ENCODE measurements at places on chromosomes 2 and 18.

GRCh38 chr2:12504443-12504842 is 212.3 kb upstream of the TRIB2 start:
- peak; percentile 38 for DNase-seq

DNA sequence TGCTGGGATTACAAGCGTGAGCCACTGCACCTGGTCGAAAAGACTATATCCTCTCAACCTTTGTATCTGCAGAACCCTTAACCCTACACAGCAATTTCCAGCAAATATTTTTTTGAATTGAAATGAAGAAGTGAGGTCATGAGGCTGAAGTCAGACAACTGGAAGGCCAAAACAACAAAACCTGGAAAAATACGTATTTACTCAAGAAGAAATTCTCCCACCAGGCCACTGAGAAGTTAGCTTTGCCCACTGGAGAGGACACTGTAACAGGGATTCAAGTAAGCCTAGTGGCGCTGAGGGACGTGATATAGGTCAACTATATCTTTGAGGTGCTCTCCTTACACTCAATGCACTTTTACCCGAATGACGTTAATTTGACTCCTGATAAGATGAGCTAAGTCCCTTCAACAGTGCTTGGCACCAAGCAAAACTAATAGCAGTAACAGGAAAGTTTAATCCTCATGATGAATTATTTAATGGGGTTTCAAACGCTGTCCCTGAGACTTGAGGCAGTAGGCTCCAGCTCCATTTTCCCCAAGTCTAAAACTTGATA is 1.9 kb downstream of the HDLBP start:
- no peak for DNase-seq

DNA sequence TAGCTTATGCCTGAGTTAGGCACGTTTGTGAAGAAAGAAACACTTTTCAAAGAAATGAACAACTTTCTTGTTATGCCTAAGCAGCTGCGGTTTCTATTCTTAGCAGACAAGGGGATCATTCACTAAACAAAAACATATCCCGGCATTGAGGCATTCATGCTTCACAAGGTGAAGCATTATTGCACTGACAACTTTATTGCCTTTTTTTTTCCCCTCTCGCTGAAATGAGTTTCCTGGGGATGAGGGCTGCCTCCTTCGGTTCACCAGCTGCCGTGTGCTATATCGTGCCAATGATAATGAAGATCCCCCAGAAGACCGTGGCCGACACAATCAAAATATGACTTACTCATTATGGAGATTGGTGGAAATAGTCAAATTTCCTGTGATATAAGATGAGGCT is 288.2 kb upstream of the ST6GAL2 start:
- DNase-seq = no peak

GRCh38 chr2:11703700-11704099 is 33.7 kb upstream of the NTSR2 start:
- no peak for DNase-seq

GRCh38 chr2:111236025-111236424 is 115.3 kb downstream of the BCL2L11 start:
- no peak for DNase-seq

GRCh38 chr18:35060122-35060815 is 19.1 kb downstream of the MAPRE2 start:
- no peak for DNase-seq

- DNase-seq = no peak
These were observed 40.7 kb downstream of the CDC42EP3 start for GRCh38 chr2:37630776-37631175.

- DNase-seq = no peak
These were observed 131.7 kb downstream of the LYPD6B start for GRCh38 chr2:149170156-149170555.

- no peak for DNase-seq
These were observed 458.4 kb downstream of the THSD7B start for GRCh38 chr2:137223722-137224121.

- DNase-seq = no peak
These were observed 88.5 kb downstream of the MRPS9 start for GRCh38 chr2:105126336-105126735.

GRCh38 chr18:7855028-7855427 is 287.9 kb downstream of the PTPRM start:
- DNase-seq = no peak

GRCh38 chr2:235311044-235311443 is 182.8 kb upstream of the AGAP1 start:
- DNase-seq = no peak

DNA sequence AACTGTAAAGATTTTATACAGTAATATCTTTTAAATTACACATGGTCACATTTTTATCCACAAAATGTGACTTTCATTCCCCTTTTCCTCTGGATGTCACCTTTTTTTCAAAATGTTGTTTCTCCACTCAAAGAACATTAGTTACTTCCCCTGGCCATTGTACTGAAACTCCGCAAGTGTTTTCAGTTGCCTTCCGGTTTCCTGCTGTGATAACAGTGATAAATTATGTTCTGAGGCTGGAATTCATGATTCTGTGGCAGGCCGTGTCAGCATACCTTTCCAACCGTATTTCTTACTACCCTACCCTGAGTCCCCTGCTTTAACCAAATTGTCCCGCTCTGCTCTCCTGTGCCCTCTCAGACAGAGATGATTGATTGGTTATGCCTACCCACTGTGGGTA is 53.5 kb downstream of the MGAT5 start:
- DNase-seq = no peak

- no peak for DNase-seq
These were observed 254.4 kb downstream of the KCNE4 start for GRCh38 chr2:223306371-223306770.

- DNase-seq = no peak
These were observed 2.5 kb downstream of the CD8A start for GRCh38 chr2:86788165-86788564.

DNA sequence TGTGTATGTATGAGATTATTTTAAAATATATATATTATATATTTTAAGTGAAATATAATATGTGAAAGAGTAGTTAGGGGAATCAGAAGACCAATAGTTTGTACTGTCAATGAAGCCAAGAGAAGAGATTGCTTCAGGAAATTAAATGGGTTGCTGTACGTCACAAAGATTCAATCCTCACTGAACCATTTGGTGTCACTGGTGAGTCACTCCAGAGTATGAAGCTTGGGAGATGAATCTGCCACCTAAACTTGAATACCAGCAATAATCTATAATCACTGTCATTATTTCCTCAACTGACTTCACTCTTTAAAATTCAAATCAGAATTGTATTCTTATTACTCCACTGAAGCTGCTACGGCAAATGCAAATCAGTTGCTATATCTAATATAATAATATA is 41.9 kb upstream of the SCN9A start:
- DNase-seq = no peak

DNA sequence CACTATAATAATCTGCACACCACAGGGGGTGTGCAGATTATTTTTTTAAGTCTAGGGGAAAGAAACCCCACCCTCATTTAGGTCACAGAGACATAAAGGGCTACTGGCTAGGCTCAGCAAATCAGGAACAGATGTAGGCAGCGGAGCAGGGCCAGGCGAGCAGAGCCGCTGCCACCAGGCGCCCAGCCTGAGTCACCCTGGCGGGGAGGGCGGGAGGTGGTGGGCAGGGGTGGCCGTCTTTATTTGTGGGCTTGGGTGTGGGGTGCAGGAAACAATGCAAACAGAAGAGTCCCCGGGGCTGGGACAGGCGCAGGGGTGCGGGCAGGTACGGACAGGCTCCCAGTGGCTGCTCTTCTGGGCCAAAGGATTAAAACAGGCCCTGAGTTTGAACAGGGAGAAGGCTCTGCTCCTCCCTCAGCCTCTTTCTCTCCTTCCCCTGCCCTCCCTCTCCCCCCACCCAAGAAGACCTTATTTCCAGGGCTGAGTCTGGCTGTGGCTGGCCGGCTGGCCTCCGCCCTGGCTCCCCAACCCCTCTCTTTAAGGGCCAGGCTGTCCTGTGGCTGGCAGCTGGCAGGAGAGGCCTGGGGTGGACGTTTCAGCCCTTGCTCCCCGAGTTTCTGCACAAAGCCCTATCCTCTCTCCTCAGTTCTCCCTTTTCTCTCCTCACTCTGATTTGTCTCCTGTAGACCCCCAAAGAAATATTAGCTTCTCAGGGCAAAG is 142.9 kb upstream of the SMAD2 start:
- no peak for DNase-seq

DNA sequence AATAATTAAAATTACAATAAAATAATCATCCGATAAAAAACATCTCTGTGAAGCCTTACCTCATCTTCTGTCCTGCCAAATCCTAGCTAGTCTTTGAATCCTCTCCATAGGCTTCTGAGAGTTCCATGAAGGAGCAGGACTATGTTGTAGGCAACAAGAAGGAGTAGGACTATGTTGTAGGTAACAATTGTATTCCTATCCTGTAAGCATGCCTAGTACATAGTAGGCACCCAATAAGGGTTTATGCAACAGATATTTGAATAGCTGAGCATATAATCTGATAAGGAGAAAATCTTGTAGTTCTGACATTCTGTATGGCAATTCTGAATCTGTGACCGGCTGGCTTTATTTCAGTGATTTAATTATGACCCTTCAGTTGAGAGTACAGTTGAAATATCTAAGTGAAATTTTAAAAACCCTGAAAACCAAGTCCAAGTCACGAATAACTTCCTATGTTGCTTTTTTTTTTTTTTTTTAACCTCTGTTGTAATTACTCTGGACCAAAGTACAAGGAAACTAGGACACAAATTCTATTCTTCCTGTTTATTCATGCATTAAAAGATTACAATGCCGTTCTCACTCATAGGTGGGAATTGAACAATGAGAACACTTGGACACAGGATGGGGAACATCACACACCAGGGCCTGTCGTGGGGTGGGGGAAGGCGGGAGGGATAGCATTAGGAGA is 27.8 kb downstream of the VWA3B start:
- DNase-seq = no peak

DNA sequence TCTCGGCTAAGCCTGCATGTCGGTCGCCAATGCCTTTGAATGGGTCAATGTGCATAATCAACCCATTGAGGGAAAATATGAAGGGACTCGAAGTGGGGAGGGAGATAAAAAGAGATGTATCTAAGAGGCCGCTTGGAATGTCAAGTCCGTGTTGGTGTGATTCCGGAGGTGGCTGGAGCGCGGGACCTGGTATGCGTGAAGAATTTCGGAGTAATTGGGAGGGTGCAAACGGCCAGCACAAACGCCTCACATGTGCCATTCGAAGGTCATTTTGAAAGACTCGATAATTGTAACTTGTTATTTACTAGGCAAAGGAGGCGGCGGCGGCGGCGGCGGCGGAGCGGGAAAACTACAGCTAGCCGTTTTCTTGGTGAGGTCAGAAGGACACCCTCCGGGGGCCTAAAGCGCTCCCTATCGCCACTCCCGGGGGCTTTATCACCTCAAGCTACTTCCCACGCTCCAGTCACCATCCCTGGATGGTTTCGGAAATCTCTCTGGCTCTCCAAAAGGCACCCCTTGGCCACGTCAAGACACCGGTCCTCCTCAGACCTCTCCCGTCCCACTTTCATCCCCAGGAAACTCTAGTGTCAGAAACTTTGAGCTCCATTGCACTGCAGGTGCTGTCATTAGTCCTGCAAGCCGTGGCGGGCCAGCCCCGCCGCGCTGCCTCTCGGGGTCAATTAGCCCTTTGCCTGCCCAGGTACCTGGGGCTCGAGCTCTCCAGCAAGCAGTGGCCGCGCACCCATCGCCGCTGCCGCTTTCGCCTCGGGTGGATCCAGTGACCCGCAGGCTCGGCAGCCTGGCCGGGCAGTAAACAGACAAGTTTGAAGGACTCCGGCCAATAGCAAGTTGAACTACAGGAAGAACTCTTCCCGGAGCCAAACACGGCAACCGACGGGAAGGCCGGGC is 1.5 kb downstream of the ERBB4 start:
- DNase-seq = no peak

- no peak for DNase-seq
These were observed 39.1 kb downstream of the SH3RF3 start for GRCh38 chr2:109168086-109168485.

- DNase-seq = no peak
These were observed 27.1 kb upstream of the ICOS start for GRCh38 chr2:203909261-203909967.

DNA sequence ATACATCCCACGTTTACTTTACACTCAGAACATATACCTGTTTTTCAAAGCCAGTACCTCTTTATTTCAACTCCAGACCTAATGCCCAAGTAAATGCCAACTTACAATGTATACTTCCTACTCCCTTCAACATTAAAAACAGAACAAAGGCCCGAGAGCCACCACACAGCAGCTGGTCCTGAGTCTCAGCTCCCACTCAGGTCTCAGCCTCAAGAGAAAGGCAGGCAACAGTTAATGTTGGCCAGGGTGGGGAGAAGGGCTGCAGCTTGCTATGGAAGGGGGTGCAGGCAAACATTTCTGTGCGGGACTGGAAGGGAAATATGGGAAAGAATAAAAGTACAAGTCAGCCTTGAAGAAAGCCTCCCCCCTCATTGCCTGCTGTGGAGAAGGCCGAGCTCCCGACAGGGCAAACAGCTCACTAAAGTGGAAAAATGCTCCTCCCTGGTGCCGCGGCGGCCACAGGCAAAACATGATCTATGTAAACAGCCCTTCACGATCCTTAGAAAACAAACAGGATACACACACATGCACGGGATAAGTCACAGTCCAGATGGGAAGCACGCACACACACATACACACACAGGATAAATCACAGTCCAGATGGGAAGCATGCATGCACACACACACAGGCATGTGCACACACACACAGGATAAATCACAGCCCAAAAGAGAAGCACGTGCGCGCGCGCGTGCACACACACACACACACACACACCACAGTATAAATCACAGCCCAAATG is 67.4 kb downstream of the ADNP2 start:
- DNase-seq = no peak

DNA sequence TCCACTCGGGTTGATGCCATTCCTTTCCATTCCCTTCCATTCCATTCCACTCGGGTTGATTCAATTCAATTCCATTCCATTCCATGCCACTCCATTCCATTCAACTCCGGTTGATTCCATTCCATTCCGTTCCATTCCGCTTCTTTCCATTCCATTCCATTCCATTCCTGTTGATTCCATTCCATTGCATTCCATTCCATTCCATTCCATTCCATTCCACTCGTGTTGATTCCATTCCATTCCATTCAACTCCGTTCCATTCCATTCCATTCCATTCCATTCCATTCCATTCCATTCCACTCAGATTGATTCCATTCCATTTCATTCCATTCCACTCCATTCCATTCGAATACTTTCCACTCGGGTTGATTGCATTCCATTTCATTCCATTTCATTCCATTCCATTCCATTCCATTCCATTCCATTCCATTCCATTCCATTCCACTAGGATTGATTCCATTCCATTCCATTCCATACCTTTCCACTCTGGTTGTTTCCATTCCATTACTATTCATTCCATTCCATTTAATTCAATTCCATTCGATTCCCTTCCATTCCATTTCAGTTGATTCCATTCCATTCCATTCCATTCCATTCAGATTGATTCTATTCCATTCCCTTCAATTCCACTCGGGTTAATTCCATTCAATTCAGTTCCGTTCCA is 1141.8 kb downstream of the RPIA start:
- DNase-seq = no peak

GRCh38 chr2:153476816-153477635 is 1.5 kb downstream of the RPRM start:
- DNase-seq = no peak

Measured in stimulated activated CD4-positive, alpha-beta T cell treated with anti-CD3 and anti-CD28 coated beads, TNF-alpha, amount 100 ng/mL, for 24 hours (primary cell).